T-helper 9 cell (primary cell): ENCODE measurements at places on chromosomes 1 and 21.

- DNase-seq: no peak
These were observed 34.4 kb downstream of the STUM start for GRCh38 chr1:226582966-226583365.

DNA sequence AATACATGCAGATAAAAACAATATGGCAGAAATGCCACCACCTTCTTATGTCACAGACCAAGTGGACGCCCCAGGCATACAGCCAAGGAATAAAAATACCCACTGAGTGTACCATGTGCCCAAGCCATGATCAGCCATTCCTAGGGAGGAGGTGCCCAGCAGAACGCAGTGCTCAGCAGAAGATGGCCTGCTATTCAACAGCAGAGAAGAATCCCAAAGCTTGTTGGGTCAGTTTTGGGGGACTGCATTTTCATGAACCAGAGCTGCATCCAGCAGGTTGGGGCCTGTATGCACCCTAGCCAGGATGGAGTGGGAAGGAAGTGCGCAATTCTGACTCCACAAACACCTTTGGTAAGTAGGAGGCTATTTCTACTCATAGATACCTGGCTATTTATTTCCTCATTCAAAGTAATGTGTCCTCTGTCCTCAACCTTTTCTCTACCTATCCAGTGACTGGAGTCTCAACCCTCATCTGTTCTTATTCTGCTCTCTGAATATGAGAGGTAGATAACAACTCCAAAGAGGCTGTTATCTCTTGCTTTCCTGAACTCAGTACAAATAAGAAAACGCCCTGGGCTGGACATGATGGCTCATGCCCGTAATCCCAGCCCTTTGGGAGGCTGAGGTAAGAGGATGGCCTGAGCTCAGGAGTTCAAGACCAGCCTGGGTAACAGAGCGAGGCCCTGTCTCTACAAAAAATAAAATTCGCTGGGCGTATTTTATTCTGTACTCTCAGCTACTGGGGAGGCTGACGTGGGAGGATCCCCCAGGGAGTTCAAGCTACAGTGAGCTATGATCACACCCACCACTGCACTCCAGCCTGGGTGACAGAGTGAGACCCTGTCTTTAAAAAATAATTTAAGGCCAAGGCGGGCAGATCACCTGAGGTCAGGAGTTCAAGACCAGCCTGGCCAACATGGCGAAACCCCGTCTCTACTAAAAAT is 2.5 kb upstream of the PLEKHM2 start:
- no peak for DNase-seq

DNA sequence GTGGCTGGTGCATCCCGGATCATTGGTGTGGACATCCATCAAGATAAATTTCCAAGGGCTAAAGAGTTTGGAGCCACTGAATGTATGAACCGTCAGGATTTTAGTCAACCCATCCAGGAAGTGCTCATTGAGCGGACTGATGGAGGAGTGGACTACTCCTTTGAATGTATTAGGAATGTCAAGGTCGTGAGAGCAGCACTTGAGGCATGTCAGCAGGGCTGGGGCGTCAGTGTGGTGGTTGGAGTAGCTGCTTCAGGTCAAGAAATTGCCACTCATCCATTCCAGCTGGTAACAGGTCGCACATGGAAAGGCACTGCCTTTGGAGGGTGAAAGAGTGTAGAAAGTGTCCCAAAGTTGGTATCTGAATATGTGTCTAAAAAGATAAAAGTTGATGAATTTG is 79.1 kb downstream of the FMN2 start:
- DNase-seq: no peak

DNA sequence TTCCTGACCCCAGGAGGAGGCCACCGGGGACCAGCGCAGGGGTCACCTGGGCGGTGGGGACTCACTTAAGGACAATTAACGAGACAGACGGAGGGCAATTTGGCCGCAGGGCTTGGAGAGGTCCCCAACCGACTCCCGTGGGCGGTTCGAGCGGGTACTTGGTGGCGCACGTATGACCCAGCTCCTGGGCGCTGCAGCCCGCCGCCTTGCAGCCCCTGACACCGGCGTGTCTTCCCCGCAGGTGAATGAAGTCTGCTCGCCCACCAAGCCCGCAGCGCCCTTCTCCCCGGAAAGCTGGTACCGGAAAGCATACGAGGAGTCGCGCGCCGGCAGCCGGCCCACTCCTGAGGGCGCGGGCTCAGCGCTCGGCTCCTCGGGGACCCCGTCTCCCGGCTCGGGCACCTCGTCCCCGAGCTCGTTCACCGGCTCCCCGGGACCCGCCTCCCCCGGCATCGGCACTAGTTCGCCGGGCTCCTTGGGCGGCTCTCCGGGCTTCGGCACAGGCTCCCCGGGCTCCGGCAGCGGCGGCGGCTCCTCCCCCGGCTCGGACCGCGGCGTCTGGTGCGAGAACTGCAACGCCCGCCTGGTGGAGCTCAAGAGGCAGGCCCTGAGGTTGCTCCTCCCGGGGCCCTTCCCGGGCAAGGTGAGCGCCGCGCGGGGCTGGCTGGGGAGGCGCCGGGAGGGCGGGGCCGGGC is 1.4 kb downstream of the KIF26B start:
- DNase-seq: peak; percentile 49

DNA sequence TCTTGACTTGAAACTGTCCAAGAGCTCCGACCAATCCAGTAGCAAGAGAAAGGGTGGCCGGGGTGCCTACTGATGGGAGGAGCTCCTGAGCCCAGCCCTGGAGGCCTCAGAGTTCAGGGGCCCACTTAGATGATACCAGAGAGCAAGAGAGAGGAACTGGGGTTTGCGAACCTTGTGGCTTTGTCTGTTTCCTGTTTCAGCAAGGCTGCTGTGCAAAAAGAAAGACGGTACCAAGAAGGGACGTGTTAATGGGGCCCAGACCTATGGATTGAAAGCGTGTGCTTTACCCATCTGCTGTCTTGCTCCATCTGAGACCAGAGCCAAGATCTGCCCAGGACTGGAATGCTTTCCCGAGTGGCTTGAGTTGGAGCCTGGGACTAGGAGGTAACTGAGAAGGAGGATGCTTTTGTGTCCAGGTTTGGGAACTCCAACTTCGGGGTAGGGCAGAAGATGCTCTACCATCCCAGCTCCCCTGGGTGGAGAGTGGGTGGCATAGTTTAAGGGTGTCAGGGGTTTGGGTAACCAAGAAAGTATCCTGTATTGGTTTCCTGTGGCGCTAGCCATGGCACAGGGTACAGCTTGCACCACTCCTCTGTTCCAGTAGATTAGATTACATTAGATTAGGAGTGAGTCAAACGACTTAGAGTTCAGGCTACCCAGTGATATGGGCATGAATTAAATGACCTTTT is at the start of gene TRAF3IP3:
TSS of gene TRAF3IP3 (plus strand) at position 128 of the 689 bp plus-strand sequence. CDS start 3,987 bp downstream, outside the sequence.
- peak; percentile 55 for DNase-seq

GRCh38 chr1:181413836-181414235 is 69.5 kb upstream of the CACNA1E start:
- no peak for DNase-seq

- DNase-seq: no peak
These were observed 101.5 kb downstream of the TENT5C start for GRCh38 chr1:117707371-117707770.

DNA sequence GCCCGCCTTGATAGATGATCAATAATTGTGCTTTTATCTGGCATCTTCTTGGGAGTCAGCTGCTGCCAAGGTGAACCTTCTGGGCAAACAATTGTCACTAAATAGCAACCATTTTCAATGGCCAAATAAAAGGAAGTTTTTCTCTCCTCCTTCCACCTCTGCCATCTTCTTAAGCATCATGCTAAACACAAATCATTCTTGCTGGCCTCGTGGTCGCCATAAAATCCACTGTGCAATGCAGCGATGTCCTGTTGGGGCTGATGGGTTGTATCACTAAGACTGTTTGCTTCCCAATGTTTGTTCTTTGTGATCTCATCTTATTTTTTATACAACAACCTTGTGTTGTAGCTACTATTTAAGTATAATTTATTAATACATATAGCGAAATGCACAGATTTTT is 8.0 kb downstream of the MAN1C1 start:
- DNase-seq: no peak

DNA sequence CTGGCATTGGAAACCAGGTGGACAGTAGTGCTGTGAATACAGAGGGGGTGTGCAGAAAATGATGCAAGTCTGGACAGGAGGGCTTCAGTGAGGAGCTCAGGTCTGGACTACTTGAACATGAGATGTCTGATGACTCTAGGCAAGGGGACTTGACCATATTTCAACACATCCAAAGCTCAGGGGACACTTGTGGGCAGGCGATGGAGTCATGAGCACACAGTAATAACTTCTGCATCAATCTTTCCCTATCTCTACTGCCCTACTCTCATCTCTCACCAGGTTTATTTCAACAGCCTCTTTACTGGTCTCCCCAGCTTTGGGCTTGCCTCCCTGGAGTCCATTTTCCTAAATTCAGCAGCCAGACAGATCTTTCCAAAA is 21.9 kb downstream of the FMO2 start:
- DNase-seq: no peak

DNA sequence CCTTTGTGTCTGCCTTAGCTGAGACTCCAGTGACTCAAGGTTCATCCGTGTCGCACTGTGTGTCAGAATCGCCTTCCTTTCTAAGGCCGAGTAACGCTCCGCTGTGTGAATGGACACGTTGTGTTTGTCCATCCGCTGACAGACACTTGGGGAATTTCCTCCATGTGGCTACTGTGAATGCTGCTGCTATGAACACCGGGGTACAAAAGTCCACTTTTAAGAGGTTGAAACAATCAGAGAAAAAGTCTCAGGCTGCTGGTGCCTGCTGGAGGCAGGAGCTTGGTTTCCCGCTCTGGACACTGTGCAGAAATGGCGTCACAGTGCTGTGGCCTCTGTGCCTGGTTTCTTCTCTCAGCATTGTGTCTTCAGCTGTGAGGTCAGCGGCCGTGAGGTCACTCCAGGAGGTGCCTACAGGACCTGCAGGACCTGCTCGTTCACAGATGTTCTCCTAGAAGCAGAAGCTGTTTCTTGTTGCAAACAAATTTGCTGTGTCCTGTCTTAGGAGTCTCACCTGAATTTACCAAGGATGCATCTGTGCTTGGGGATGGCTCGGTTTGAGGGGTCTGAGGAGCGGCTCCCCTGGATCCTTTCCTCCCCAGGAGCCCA is 34.2 kb downstream of the KRTAP10-1 start:
- no peak for DNase-seq

GRCh38 chr21:37623689-37624088 is 257.1 kb downstream of the DYRK1A start:
- no peak for DNase-seq

DNA sequence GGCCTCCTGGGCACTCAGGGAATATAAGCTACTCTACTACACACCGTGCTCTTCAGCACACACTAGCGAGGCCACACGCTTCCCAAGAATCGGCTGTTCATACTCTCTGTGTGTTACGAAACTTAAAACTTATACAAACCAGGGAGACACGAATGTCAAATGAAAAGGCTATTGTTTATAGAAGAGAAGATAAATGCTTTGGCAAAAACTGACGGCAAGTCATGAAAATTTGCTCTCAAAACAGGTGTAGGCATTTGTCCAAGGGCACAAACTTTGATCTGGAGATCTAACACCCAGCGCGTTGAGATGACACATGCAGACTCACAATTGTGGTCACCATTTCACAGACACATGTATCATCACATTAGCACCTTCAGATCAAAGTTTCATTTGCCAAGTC is 46.1 kb downstream of the USP48 start:
- DNase-seq: no peak

DNA sequence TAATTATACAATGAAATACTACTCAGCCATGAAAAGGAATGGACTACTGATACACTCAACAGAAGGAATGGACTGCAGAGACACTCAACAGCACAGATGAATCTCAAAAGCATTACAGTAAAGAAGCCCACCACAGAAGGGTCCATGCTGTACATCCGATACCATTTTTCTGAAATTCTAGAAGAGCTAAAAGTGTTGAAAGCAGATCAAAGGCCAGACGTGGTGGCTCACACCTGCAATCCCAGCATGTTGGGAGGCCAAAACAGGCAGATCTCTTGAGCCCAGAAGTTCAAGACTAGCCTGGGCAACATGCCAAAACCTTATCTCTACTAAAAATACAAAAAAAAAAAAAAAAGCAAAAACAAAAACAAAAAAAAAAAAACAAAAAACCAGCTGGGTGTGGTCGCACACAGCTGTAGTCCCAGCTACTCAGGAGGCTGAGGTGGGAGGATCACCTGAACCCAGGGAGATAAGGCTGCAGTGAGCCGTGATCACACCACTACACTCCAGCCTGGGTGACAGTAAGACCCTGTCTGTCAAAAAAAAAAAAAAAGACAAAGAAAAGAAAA is 15.5 kb downstream of the PPP1R15B start:
- DNase-seq: no peak

- DNase-seq: no peak
These were observed 1267.9 kb downstream of the MRPL39 start for GRCh38 chr21:24339406-24339805.

DNA sequence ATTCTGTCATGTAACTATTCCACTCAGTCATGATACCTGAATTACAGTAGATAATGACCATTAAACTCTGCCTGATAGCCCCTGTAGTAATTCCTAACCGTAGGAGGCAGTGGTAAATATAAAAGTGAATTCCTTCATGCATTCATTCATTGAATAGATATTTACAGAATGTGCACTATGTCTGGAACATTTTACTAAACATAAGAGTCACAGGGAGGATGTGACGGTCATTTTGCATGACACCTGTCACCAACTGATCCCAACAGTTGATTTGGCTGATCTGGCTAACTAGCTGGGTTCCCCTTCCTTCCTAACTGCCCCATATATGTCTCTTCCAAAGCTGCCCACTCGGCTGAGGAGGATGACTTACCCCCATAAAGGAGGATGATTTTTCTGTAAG is 2.2 kb upstream of the RNPC3 start:
- no peak for DNase-seq

DNA sequence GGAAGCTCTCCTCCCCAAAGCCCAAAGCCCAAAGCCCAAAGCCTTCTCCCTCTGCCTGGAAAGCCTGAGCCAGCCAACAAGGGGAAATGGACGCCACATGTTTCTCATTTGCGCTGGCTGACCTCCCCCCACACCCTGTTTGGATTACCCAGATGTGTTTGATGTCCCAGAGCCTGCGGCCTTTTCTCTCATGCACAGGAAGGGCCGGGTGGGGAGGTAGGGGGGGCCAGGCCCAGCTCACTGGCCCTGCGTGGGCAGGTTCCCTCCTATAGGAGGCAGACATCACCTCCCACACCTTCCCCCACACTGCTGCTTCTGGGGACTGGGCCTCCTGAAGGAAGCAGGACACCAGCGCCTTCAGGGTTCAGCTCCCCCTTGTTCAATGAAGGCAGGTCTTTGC is 116.3 kb downstream of the NAV1 start:
- no peak for DNase-seq

GRCh38 chr1:184143449-184143848 is 91.9 kb downstream of the TSEN15 start:
- DNase-seq: no peak

- peak; percentile 27 for DNase-seq
These were observed 19.0 kb downstream of the BTG2 start for GRCh38 chr1:203324105-203325025.

- no peak for DNase-seq
These were observed 86.7 kb downstream of the CCDC185 start for GRCh38 chr1:223479718-223480425.
